ENCODE measurements at places on chromosomes 2 and 18. TPM values are rescaled to one million over a fixed set of nuclear protein-coding genes. Genes with fewer than 3 reads are reported as not detected.

MSTN gene
- total RNA-seq, result 0.45 TPM

C18orf54 gene
- total RNA-seq, result 3.7 TPM

LRPPRC gene
- total RNA-seq, result 59.1 TPM

SEMA4F gene
- 17.4 TPM for total RNA-seq

C2orf49 gene
- 15.3 TPM for total RNA-seq

ZNF385B gene
- total RNA-seq, result 0.25 TPM

FAM237A gene
- not detected for total RNA-seq

TMEM37 gene
- total RNA-seq, result 0.77 TPM

ERCC3 gene
- 35.2 TPM for total RNA-seq

All from chondrocyte (in vitro differentiated cells).